ENCODE measurements at places on chromosomes 5 and 9.

DNA sequence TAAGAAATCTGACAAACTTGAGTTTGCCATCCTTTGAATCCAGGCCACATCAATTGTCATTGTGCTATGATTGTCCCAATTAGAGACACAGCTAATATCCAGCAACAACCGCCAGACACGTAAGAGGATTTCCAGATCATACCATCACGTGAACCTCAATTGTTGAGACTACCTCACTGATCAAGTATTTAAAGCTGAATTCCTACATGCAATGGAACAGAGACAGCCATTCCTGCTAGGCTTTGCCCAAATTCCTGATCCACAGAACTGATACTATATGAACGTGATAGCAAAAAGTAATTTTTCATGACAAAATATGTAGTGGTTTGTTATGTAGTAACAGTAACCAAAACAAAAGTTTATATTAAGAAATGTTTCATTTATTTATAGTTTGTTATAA, 657.7 kb downstream of the PRR16 start:
- DNase-seq = no peak

DNA sequence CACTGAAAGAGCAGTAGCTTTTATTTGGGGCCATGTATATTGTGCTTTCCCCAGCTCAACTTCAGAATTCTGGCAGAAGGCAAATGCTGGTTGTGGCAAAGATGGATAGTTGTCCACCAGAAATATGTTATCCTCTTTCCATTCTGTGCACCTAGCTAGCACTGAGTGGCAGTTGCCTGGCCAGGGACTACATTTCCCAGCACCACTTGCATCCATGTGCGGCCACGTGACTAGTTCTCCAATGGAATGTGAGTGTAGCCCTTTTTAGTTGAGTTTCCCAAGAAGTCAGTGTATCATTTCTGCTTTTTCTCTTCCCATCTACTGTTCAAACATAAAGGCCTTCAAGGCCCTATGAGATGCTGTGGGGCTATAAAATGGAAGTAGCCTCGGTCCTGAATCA, 354.0 kb upstream of the CLINT1 start:
- no peak for DNase-seq

DNA sequence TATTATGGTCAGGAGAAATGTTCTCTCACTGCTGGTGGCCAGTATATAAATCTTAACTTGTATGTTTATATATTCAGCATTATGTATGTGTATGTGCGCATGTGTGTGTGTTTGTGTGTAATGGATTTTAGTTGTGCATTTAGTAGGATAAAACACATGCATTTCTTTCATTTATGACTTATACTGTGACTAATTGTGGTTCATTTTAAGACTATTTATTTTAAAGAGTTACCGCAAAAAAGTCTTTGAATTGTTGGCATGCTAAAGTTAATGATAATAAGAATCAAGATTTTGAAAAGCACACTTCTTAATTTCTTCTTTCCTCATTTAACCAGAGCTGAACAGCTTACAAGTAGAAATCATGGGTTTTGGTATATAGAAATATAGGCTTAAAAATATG, 60.9 kb downstream of the RAI14 start:
- DNase-seq = no peak

GRCh38 chr9:1668441-1668840, 346.7 kb upstream of the SMARCA2 start:
- no peak for DNase-seq

DNA sequence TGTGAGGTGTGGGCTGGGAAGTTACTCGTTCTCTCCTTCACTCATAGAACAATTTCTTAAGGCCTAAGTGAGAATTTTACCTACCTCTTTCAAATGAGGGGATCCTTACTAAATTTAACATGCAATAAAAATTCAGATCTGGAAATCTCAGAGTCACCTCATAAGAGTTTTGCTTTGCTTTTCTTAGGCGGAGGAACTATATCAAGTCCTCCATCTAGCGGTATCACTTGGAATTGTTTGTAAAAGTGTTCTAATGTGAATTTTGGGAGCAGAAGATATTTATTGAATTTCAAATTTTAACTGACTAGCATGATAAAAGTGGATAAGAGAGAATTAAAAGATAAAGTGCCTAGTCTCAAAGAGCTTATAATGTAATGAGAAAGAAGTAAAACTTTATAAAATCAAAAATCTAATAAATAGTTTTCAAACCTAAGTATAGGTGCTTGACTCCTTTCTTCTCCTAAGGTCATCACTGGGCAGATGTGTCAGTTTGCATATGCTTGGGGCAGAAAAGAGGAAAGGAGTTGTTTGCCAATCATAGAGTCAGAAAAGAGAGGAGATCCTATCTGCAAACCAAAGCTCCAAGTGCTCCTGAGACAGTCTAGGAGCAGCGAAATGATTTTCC, 145.7 kb upstream of the DAB2 start:
- no peak for DNase-seq

DNA sequence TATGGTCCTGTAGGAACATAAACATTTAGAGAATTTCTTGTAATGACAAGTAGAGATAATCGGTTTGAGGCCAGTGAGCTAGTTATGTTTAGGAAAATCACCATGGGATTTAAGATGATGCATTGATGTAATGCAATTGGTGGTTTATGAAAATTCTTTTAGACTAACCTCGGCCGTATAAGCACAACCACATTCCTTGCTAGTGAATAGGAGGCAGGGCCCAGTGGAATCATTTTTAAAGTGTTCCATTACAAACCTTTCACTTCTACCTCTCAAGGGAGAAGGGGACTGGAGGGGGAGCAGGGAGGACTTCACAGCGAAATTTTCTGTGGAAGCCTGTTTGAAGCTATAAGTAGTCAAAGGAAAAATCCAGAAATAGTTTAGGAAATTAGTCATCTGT, 71.8 kb upstream of the NFIL3 start:
- no peak for DNase-seq
